ENCODE measurements at places on chromosomes 7 and 10.

DNA sequence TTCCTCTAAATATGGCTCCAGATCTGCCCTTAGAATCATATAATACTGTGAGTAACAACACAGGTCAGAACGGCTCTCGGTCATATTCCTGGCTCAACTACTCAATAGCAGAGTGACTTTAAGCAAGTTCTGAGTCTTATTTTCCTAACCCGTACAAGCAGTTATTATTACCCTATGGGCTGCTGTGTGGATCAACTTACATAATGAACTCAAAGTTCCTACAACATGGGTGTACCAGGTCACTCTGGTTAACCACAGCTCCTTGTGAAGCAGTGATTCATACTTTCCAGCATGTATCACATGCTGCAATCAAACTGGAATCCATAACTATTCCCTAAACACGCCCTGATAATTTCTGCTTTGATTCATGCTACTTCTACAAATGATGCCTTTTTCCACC is 107.3 kb downstream of the LRRN3 start:
- DNase-seq = no peak

DNA sequence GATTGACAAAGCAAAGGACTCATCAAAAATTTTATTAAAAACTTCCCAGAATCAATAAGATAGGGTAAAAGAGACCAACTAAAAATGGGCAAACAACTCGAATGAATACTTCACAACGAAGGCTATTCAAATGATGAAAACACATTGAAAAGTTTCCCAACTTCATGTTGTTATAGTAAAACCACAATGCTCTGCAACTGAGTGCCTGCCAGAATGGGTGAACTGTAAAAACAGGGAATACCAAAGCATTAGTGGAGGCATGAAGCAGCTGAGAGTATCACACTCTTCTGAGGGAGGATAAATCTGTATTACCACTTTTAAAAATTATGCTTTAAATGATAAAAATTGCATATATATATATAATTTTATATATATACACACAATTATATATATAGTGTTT is 1214.7 kb downstream of the SORCS3 start:
- no peak for DNase-seq

DNA sequence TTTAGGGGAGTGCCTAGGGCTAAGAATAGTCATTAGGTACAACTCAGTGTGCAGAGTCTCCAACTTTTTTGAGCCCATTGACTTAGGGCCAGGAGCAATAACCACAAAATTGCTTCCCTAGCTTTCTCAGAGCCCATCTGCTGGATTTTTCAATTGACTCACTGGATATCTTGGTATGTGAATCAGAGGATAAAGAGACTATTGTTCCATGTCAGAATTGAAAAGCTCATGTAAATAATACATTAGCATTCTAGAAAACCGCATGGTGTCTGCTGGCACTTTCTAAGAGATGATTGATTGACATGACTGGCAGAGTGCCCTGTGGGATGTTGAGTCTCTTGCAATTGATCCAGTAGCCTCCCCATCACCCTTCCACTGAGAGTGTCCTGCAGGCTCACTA is 246.2 kb downstream of the CCDC7 start:
- no peak for DNase-seq

DNA sequence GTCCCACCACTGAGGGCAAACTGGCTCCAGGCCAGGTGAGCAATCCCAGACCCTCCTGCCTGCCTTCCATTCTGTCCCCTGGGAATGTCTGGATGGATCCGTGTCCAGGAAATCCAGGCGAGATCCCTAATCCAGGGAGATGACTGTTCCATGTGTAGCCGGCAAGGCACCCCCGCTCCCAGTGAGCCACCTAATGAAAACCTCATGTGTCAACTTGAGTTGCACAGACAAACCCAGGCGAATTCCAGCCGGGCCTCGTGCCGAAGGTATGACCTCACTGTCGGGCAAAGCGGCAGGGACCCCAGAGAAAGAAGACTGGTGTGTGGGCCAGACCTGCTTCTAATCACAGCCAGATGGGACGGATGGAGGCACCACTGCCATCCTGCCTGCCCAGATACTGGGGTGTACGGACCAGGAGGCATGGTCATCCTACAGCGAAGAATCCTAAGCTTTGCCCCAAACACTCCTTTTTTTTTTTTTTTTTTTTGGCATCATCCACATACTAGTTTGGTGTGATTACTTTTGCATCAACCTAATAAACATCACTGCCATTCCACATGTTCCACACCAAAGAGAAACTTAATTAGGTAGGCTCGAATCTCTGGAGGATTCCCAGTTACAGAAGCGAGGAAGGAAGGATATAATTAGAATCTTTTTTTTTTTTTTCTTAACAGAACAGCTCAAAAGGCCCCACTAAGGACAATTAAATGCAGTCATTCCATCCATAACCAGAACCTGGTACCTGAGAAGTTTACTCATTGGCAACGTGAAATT is 313.1 kb downstream of the CALN1 start:
- peak; percentile 62 for DNase-seq

- no peak for DNase-seq
These were observed 79.8 kb downstream of the CHN2 start for GRCh38 chr7:29274146-29275017.

DNA sequence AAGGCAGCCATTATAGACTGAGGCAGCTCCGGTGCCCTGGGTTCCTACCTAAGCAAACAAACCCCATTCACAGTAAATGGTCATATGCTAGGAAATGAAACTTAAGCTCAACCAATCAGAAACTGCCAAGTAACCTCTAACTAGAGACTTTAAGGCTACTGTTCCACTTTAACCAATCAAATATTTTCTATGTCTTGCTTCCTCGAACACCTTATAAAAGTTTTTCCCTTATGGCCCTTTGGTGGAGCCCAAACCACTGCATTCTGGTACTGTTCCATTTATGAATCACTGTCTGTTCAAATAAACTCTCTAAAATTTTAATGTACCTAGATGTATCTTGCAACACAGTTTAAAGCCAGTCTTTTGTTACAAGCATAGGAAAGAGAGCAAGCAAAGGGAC is 361.1 kb downstream of the HGF start:
- DNase-seq = no peak

- no peak for DNase-seq
These were observed 51.3 kb upstream of the TCF7L2 start for GRCh38 chr10:112898540-112899390.

- no peak for DNase-seq
These were observed 109.5 kb upstream of the PITRM1 start for GRCh38 chr10:3281941-3282673.

DNA sequence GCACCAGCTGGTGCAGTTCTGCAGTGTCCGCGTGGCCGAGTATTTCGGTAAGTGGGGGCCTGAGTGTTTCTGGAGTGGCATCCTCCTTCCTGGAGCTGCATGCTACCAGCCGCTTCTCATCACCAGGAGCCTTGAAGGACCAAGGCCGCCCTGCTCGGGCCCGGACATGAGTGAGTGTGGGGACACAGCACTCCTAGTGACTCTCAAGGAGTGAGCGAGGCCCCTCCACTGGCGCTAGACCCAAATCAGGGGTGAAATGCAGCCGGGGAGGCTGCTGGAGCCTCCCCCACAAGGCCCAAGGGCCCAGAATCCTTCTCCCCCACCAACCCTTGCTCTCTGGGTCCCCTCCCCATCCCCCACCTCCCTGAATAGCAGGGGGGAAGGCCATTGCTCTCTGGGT is 48.0 kb downstream of the CAMK2B start:
- DNase-seq = no peak

- DNase-seq = no peak
These were observed 6.8 kb upstream of the TBRG4 start for GRCh38 chr7:45118292-45118691.

- DNase-seq = peak; percentile 31
These were observed 30.1 kb upstream of the CDHR3 start for GRCh38 chr7:105932835-105933477.

DNA sequence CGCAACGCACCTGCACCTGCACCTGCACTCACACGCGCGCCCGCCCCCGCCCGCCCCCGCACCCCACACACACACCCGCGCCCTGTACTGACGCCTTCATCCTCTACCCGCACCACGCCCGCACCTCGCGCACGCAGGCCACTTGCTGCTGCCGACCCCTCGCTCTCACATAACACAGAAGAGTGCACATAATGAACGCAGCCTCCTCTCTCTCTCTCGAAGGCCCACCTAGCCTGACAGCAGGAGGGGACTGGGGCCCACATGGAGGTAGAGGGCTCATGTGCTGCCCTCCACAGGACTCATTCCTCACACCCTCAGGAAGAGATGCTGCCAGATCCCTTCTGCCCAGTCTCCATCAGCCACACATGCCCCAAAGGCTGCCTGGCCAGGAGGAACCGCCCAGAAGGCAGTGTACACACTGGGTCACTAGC is 432 bp upstream of the CAMK2B start:
- DNase-seq = peak; percentile 39

DNA sequence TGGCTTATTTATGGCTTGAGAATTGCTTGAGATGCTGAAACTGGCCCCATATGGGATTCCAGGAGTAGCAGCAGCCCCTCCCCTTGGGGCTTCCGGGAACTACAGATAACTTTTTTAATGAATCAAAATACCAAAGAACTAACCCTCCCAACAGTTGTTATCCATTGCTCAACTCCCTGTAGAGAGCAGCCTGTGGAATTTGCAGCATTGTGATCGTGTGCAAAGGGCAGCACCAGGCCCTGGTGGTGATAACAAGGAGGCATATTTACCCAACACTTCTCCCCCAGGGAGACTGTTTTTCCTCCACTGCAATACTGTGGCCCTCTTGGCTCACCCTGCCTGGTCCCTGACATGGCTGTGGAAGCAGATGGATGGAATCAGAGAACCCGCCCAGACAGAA is 196.2 kb downstream of the PLXNA4 start:
- no peak for DNase-seq

- no peak for DNase-seq
These were observed 569.1 kb downstream of the DNAJB6 start for GRCh38 chr7:157905651-157906461.

- DNase-seq = no peak
These were observed 181.9 kb upstream of the PRSS58 start for GRCh38 chr7:142439739-142440138.

- no peak for DNase-seq
These were observed 22.5 kb downstream of the CFTR start for GRCh38 chr7:117502331-117502730.

DNA sequence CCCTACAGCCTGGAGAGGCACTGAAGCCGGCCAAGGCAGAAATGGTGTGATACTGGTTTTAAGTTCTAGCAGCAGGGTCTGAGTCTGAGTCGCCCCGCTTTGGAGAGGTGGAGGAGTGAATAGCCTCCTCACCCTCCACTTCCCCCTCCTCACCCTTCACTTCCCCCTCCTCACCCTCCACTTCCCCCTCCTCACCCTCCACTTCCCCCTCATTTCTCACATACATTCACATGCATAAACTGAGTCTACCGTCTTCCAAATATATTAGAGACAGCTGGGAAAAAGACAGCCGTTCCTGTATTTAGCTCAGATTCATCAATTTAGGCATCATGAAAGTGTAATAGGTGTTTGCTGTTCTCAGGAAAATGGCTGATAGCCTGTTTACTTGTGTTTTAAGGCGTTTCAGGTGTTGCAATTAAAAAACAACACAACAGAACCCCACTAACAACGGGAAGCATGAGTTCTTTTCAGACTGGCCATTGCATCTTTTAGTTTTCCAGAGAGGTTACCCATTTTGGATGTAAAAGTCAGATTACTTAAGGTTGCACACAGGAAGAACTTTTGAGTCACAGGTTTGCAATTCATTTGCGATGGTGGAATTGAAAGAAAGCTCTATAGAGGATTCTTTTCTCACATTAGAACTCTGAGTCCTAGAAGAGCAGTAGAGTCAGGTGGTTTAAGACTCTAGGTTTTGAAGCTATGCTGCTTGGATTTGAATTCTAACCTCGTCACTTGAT is 861 bp downstream of the NRBF2 start:
- DNase-seq = no peak

- no peak for DNase-seq
These were observed 126.5 kb upstream of the MTPN start for GRCh38 chr7:136103545-136104268.

GRCh38 chr7:153370092-153370491 is 610.5 kb downstream of the ACTR3B start:
- DNase-seq = no peak

- DNase-seq = no peak
These were observed 321.3 kb upstream of the TMEM229A start for GRCh38 chr7:124354201-124354600.

GRCh38 chr10:31961277-31962074 is 32.8 kb upstream of the ARHGAP12 start:
- peak; percentile 38 for DNase-seq

DNA sequence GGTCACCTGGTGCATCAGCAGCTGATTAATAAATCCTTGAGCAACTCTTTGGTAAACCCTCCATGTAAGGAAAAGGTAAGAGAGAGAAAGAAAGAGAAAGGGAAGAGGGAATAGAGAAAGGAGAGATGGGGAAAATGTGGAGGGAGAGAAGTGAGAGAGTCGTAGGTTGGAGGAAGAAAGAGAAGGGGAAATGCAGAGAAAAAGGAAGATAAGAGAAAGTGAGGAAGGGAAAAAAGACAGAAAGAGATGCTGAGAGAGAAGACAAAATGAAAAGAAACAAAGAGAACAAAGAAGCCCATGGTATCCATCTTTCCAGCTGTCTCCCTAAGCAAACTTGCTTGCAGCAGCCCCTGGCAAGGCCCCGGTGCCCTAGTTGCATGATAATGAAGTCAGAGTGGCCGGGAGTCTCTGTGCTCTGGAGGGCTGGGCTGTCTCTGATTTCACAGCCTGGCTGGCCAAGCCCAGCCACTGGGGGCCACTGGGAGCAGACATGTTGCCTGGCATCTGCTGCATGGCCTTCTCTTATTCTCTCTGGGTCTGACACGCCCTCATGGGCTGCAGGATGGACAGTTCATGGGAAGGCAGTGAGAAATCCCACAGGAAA is 48.4 kb downstream of the PRR15 start:
- no peak for DNase-seq

DNA sequence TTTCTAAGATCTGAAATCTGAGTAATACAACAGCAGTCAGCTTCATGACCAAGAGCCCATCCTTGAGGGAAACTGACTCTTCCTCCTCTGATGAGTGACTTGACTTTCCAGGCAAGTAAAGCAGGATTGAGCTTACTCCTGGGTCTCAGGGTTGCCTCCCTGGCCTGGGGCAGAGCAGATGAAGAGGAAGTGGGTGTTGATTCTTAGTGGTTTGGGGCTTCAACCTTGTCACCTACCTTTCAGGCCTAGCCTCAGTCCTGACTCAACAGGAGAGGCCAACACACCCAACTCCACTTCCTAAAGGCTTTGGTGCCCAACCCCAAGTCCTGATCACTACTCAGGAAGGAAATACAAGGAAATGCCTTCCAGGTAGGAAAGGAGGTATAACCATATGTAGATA is 54.1 kb downstream of the KCNMA1 start:
- no peak for DNase-seq

DNA sequence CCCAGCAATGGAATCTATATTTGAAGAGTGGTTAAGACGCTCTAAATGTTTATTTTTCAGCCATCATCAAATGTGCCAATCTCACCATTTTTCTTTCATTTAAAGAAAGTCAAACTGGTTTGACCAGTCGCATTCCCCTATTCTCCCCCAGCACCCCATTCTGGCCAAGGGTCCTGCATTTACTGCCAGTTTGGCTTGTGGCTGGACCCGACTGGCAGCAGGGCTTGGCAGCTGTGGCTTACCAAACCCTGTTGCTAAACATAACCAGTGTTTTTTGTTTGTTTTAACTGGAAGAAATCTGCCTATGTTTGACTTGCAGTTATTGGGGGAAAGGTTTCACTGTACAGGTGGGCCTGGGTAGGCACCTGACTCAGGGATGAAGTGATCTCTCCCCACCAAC is 116.3 kb downstream of the CYP26A1 start:
- DNase-seq = no peak
